Mesenteric fat pad (tissue), 1 donor: ENCODE measurements at places on chromosomes 12 and 14.

DNA sequence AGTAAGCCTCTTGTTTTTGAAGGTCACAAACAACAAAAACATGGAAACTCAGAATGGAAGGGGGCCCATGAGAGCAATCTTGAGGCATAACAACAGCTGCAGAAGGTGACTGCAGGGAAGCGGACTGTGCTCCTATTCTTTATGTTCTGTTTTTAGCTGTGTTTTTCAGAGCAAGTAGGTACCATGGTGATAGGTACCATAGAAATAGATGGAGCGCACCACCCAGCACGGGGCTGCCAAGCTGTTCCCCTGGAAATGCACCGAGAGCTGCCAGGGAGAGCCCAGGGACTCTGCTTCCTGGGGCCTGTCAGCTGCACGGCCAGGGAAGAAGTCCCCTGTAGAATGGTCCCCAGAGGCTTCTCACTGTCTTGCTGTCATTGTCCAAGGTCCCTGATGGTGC is 32.8 kb downstream of the DGLUCY start:
- no peak for DNase-seq

DNA sequence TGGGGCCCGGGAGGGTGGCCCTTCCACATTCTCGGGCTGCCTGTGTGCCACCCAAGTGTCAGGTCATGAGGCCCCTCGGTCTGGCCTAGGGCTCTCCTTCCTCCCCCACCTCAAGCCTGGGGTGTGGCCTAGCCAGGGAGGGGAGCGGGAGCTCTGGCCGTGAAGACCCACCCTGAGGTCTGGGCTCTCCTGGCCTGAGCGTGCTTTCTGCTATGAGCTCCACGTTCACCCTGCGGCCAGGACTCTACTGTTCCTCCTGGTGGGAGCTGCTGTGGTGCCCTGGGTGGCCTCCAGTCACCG is 12.0 kb downstream of the PACS2 start:
- DNase-seq, result no peak

- DNase-seq, result no peak
Observed at GRCh38 chr12:104336115-104336514, 32.6 kb downstream of the EID3 start.

- no peak for DNase-seq
Observed at GRCh38 chr12:92721130-92721529, 18.3 kb downstream of the PLEKHG7 start.

- DNase-seq, result no peak
Observed at GRCh38 chr12:79299447-79300198, 391.1 kb downstream of the PAWR start.

DNA sequence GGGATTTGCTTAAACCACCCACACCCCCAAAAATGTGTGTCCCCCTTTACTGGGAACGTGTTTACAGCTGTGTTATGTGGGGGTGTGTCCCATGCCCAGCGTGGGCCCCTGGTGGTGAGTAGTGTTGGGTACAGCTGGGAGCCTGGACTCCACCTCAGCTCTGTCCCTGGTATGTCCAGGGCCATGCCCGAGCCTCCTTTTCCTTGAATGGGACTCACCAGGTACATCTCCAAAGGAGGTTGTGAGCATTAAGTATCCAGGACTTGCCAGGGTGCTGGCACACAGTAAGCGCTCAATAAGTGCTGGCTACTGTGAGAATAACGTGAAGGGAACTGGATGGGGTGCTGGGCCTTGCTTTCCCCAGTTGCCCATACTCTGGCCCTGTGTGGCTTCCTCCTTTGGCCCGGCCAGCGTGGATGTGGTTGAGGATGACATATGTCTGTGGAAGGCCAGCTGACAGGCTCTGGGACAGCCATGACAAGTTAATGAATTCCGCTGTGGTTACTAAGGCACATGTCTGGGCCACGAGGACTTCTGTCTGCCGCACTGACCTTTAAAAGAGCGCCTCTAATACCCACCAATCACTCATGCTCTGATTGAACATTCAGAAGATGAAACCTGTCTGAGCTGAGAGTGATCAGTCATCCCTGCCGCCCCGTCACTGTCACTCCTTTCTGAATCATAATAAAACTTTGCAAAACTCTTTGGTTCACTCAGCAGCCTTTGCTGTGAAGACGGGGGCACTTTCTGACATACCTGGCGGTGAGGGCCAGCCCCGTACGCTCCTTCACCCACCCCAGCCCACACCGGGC is 74.7 kb downstream of the DIO3 start:
- no peak for DNase-seq

DNA sequence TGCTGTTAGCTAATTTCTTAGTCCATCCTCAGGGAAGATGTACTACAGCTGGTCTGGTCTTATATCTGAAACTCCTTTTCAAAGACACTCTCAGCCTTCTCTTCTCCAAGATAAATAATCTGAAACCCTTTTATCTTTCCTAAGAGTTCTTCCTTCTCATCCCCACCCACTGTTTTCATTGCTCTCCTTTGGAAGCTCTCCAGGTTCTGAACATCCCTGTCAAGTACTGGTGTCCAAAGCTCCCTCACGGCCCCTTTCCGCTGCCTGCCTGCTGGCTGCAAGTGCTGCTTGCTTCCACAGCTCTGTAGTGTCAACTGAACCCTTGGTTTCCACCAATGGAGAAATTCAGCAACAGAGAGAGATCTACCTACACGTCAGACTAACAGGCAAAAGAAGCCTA is 6.6 kb upstream of the SLC6A13 start:
- DNase-seq, result no peak

DNA sequence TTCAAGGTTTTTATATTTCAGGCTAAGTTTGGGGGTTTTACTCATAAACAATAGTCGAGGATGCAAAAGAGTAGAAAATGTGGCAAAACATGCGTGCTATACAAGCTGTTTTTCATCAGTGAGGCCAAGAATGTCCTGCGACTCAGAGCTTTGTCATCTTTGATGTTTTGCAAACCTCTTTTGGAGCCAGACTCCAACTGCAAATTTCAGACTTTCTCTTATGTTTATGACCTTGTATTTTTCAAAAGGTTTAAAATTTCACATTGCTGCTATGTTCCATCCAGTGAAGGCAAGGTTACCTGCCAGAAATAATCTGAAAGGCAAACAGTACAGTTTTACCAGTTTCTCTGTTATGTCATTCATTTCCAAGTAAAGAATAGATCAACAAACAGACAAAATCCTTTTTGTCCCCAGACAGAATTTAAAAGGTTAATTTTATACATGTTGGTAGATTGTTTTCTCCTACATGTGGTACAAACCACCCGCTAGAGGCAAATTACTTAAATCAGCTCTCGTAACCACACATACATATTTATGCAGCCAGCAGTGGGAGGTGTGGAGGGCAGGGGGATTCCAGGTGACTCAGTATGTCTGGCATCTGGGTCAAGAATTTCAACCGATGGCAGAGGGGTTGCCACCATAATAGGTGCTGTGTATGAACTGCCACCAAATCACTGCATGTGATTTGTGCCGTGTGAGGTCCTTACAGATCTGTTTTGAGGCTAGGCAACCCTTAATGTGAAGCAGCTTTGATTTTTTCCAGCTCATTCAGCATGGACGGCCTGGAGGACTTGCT is 119.8 kb upstream of the CPM start:
- no peak for DNase-seq

DNA sequence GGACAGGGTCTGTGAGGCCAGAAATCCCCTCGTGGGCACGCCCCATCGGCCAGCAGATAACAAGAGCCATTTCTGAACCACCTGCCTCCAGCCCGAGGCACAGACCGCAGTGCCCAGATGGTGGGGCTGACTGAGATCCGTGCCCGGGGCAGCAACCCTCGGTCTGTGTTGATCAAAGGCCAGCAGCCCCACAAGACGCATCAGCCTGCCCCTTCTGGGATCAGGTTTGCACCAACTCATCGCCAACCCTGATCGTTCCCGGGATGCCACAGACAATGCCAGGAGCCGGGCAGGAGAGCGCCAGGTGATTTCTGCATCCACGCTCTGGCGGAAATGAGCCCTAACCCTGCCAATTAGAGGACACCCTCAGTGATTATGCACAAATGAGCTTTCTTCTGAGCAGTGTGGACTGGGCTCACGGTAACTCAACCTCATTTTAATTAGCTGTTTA is 64.5 kb downstream of the TESC start:
- no peak for DNase-seq

GRCh38 chr14:71658261-71658860 is 273.9 kb upstream of the RGS6 start:
- no peak for DNase-seq

GRCh38 chr12:130714591-130715149 is 1.4 kb downstream of the RIMBP2 start:
- no peak for DNase-seq

DNA sequence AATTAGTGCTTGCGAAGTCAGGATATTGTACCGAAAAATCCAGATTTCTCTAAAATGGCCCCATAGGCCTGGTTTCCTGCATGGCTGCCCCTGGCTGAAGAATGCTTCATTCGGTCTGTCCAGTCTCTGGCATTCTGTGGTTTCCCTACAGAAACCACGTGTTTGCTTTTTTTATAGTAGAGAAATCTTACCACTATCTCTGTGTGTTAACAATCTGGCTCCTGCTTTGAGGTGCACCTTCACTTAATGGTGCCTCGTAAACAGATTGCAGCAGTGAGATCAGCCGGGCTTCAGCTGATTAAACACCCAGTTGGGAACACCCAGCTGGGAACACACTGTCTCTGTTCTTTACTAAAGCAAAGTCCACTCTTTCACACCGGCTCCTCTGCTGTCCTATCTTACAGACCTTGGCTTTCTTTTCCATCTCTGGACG is 6.7 kb upstream of the DNAAF2 start:
- DNase-seq, result no peak

GRCh38 chr12:19771858-19772257 is 332.6 kb downstream of the AEBP2 start:
- DNase-seq, result no peak

- no peak for DNase-seq
Observed at GRCh38 chr14:41498959-41499358, 107.7 kb upstream of the LRFN5 start.

DNA sequence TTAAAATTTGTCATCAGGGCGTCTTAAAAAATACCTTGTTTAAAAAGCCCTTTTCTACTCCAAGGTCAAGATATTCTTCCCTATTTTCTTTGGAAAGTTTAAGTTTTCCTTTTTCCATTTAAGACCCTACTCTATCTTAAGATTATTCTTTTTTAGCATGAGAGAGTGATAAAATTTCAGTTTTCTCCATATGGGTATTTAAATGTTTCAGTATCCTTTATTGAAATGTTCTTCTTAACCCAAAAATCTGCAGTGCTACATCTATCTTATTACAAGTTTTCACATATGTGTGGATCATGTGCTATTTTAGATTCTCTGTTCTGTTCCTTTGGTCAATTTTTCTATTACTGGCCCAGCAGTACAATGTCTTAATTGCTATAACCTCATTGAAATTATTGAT is 202.2 kb downstream of the TTC6 start:
- no peak for DNase-seq

DNA sequence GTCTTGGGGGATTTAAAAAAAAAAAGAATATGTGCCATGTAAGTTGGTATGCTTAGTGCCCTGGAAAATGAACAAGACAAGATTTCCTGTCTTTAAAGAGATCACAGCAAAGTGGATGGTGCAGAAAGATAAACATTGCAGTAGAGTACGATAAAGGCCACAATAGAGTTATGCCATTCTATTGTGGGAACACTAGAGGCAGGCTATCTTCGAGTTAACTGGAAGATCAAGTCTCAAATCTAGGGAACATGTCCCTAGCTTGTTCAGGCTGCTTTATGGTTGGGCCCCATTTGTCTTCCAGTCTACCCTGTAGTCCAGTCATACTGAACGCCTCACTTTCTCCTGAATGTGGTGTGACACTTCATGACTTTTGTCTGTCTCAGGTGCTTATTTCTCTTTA is 18.7 kb upstream of the CCT2 start:
- DNase-seq, result no peak

GRCh38 chr12:29066011-29066588 is 83.0 kb upstream of the FAR2 start:
- DNase-seq, result no peak

DNA sequence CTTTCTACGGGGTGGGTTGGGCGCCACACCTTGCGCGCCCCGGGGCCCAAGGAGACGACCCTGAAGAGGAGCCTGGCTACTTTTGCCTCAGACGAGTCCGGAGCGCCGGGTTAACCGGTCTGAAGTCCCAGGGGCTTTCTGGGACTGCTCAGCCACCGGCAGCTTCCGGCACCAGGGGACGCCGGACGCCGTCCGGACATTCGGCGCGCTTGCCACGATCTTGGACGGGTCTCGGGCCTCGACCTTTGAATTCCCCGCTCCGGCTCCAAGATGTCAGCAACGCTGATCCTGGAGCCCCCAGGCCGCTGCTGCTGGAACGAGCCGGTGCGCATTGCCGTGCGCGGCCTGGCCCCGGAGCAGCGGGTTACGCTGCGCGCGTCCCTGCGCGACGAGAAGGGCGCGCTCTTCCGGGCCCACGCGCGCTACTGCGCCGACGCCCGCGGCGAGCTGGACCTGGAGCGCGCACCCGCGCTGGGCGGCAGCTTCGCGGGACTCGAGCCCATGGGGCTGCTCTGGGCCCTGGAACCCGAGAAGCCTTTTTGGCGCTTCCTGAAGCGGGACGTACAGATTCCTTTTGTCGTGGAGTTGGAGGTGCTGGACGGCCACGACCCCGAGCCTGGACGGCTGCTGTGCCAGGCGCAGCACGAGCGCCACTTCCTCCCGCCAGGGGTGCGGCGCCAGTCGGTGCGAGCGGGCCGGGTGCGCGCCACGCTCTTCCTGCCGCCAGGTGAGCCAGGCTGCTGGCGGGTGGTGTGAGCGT is at the start of gene ACOT4:
TSS of gene ACOT4 (plus strand) at position 184 of the 760 bp plus-strand sequence. CDS start at position 271, 87 bp downstream.
- DNase-seq, result peak; percentile 87

GRCh38 chr12:118741194-118741593 is 240.1 kb upstream of the SRRM4 start:
- no peak for DNase-seq

DNA sequence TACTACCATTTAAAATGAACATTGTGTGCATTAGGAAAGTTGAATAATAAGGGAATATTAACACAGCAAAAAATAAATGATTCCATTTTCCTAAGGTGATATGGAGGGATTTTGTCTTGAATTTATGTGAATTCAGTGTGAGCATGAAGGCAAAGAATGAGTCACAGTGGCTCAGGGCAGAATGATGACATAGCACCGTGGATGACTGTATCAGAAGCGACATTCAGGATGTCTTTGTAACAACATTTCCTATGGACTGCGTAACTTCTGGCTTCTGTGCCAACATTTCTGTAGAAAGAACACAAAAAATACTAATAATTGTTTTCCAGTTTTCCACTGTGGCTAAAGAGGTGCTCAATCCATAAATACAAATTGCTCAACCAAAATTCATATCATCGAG is 54.6 kb downstream of the TTC8 start:
- DNase-seq, result no peak
